ENCODE measurements at places on chromosomes 11 and 22. TPM values are rescaled to one million over a fixed set of nuclear protein-coding genes. Genes with fewer than 3 reads are reported as not detected.

Gene TSPAN18
- 0.15 TPM for polyA plus RNA-seq

Gene KDM4D
- 0.94 TPM for polyA plus RNA-seq

Gene MMP12
- polyA plus RNA-seq = 0.27 TPM

Gene GAS2
- 0.36 TPM for polyA plus RNA-seq

- H3K27ac ChIP-seq = no peak overlapping the region
- no peak overlapping the region for H3K4me3 ChIP-seq
- no peaks in the 10 kb centered on the region for H3K4me1 ChIP-seq
- DNase-seq = peak; percentile 13
Measured at GRCh38 chr11:129694966-129695365, 120.7 kb upstream of the TMEM45B start.

DNA sequence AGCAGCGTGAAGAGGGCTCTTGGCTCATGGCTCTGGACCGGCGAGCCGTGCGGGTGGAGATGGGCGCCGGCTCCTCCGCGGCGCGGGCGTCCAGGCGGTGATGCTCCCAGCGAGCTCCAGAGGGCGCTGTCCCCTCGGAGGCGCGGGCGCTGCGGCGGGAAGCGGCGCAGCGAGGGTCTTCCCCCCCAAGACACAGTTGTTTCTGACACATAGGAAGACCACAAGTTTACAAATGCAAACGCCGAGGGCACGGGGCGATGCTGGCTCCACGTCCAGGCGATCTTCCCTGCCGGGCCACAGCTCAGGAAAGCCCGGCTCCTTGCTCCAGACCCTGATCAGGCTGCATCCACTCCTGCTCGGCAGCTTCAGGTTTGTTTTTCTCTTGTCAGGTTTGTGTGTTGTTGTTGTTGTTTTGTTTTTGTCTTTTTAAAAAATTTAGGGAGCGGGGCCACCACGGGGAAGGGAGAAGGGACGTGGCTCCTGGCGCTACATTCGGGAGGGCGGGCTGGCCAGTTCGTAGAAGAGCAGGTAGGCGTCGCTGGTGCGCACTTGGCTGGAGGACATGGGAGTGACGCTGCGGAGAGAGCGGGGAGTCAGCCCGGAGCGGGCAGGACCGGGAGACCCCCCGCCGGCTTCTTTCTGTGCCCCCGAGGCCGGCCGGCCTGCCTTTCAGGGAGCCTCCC, 10.0 kb upstream of the MFRP start:
- no peaks in the 10 kb centered on the region for H3K36me3 ChIP-seq
- peaks cover 5% of the 10 kb centered on the region for H3K4me1 ChIP-seq
- H3K27ac ChIP-seq = peak overlapping the region; percentile 63
- DNase-seq = peak; percentile 75
- H3K4me3 ChIP-seq = peak overlapping the region; percentile 66
- H3K27me3 ChIP-seq = no peaks in the 10 kb centered on the region

DNA sequence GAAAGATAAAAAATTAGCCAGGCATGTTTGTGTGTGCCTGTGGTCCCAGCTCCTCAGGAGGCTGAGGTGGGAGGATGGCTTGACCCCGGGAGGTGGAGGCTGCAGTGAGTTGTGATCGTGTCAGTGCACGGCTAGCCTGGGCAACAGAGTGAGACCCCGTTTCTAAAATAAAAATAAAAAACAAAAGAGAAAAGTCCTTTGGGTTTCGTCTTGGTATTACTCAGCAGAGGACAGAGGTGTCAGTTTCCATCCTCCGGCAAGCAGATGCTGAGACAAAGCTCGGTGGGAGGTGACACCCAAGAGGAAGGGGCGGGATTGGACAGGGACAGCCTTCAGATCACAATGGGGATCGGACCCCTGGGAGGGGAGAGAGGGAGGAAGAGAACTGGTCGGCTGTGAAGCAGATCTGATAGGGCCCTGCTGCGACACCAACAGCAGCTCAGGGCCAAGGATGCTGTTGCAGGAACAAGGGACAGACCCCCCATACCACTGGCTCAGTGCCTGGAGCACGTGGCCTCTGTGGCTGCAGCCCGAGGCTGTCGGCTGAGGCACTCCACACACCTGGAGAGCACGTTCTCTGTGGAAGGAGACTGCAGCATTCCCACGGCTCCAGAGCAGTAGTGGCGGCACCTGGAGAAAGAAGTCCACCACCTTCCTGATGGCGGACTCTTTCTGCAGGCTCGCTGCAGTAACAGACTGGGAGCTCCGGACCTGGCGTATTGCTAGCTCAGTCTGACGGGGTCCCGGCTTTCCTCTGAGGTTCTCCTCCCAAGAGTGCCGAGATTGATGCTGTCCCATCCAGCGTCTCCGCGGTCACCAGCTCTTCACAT, 5.2 kb upstream of the BID start:
- no peaks in the 10 kb centered on the region for H3K27me3 ChIP-seq
- H3K4me3 ChIP-seq = no peak overlapping the region
- H3K4me1 ChIP-seq = peaks cover 3% of the 10 kb centered on the region
- H3K36me3 ChIP-seq = no peaks in the 10 kb centered on the region
- H3K27ac ChIP-seq = no peak overlapping the region

DNA sequence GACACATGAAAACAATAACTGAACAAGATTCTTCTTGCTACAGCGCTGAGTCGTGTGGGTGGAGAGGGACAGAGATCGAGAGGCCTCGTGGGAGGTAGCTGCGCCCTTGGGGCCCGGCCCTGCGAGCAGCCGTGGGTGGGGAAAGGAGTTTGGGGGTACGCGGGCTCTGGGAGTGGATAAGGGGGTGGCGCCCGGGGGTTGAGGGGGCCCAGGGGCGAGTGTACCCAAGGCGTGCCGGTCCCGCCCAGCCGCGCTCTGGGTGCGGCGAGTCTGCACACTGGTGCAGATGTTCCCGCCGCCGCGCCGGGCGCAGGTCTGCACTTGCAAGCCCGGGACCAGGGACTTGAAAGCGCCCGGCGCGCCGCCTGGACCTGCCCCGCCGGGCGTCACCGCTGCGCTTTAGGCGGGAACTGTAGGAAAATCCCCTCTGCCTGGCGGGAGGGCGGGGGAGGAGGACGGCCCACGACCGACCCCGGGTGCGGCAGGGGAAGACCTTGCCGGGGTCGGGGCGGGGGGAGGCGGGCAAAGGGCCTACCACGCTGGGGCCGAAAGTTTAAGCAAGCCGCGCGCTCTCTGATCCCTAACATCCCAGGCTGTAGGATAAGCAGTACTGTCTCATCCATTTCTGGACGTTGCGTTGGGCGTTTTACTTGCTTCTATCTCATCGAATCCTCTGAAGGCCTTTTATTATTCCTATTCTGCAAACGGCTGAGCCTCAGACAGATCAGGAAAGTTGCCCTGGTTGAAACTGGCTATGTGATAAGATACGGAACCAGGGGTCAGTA, 1.4 kb upstream of the KREMEN1 start:
- no peaks in the 10 kb centered on the region for H3K36me3 ChIP-seq
- H3K4me1 ChIP-seq = peaks cover 3% of the 10 kb centered on the region
- H3K27ac ChIP-seq = no peak overlapping the region
- H3K27me3 ChIP-seq = peaks cover 3% of the 10 kb centered on the region
